ENCODE measurements at places on chromosomes 11 and 22. TPM values are rescaled to one million over a fixed set of nuclear protein-coding genes. Genes with fewer than 3 reads are reported as not detected.
A peak's percentile ranks its signal among the peaks of the same experiment; 100 is the strongest.

GRCh38 chr22:21942407-21943343 lies 10.0 kb downstream of the PPM1F start:
- H3K4me3 ChIP-seq, result no peak overlapping the region
- no peak for DNase-seq
- no peaks in the 10 kb centered on the region for H3K27me3 ChIP-seq
- peaks cover 25% of the 10 kb centered on the region for H3K4me1 ChIP-seq
- no peak overlapping the region for H3K27ac ChIP-seq
- no peaks in the 10 kb centered on the region for H3K36me3 ChIP-seq

DNA sequence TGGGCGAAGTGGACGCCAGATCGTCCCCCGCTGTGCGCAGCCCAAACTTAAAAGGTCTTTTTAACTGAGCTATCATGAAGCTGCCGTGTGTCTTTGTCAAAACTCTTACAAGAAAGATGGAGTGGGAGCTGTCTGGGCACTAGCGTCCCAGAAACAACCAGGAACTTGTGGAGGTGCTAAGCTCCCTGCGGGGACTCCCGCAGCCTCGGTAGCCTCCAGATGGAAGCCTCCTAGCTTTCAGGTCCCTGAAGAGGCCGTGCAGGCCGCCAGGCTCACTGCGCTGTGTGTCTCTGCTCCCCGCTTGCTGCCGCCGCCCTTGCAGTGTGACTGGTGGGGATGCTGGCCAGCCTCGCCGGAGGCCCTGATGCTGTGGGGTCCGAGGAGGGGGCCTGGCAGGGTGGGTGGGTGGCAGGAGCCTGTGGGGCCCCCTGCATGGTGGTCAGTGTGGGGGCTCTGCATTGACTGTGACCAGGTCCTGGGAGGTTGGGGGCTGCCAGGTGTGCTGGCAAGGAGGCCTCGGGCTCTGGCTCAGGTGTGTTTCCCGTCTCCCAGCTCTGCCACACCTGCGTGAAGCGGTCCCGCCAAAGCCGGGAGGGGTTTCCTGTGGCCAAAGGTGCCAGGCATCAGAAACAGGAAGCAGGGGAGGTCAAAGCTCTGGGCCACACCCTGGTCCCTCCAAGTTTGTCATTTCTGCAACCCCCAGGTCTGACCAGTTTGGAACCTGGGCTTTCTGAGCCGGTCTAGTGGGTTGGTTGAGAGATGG lies 1.2 kb downstream of the TRABD start:
- peak overlapping the region; percentile 98 for H3K4me3 ChIP-seq
- peaks cover 30% of the 10 kb centered on the region for H3K4me1 ChIP-seq
- no peaks in the 10 kb centered on the region for H3K36me3 ChIP-seq

The ANKK1 gene
- total RNA-seq, result 0.19 TPM

DNA sequence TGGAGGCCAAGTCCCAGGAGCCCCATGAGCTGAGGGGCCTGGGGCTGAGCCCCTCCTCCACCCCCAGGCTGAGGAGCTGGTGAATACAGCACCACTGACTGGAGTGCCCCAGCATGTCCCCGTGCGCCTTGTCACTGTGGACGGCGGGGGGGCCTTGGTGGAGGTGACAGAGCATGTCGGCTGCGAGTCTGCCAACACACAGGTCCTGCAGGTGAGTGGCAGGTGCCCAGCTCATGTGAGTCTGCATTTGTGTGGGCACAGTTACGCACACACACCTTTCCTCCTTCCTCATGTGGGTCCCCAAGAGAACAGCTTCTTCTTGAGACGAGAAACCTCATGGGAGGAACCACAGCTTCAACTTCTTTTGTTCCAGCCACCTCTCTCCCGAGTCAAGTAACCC lies 7.7 kb downstream of the TMEM132A start:
- no peaks in the 10 kb centered on the region for H3K36me3 ChIP-seq
- peaks cover 9% of the 10 kb centered on the region for H3K27me3 ChIP-seq
- no peak overlapping the region for H3K27ac ChIP-seq
- DNase-seq, result no peak
- no peak overlapping the region for H3K4me3 ChIP-seq

The FZD4 gene
- 0.17 TPM for total RNA-seq

DNA sequence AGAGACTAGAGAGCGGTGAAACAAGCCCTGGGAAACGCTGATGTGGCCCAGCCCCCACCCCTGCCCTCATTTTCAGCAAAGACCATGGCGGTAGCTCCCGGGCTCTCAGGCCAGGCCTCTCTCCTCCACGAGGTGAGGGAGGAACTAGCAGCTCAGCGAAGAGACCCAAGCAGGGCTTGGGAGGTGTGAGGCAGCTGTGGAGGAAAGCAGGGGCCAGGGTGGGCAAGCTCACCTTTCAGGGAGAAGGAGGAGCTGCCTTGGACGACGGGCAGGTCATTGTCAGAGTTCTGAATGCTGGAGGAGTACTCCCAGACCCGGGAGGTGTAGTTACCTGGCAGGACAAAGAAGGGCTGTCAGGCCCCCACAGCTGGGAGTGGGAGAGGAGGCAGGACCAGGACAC lies 19.9 kb downstream of the TRIM29 start:
- DNase-seq, result no peak
- H3K4me3 ChIP-seq, result no peak overlapping the region
- H3K36me3 ChIP-seq, result no peaks in the 10 kb centered on the region
- H3K4me1 ChIP-seq, result no peaks in the 10 kb centered on the region
- no peak overlapping the region for H3K27ac ChIP-seq

GRCh38 chr11:81570669-81571068 lies 1163.0 kb downstream of the FAM181B start:
- no peak overlapping the region for H3K27ac ChIP-seq
- no peaks in the 10 kb centered on the region for H3K27me3 ChIP-seq
- H3K4me3 ChIP-seq, result no peak overlapping the region
- H3K4me1 ChIP-seq, result no peaks in the 10 kb centered on the region
- H3K36me3 ChIP-seq, result no peaks in the 10 kb centered on the region

DNA sequence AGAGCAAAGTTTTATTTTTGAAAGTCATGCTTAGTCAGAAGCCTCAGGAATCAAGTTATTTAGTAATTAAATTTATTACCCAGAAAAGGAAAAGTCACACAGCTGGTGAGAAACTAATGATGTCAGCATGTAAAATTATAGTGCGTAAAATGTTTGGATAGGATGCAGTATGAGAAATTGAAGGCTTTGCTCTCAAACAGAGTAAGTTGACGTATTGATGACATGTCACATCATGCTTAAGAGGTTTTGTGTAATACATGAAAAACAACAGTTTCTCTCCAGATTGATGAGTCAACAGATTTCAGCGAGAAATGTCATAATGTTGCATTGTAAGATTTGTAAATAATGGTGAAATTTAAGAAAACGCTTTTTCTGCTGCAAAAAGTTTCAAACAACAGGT lies 769.8 kb downstream of the METTL15 start:
- H3K27me3 ChIP-seq, result no peaks in the 10 kb centered on the region
- no peak overlapping the region for H3K27ac ChIP-seq
- H3K4me3 ChIP-seq, result no peak overlapping the region
- H3K36me3 ChIP-seq, result peaks cover 6% of the 10 kb centered on the region
- H3K4me1 ChIP-seq, result no peaks in the 10 kb centered on the region

- no peak for DNase-seq
- H3K36me3 ChIP-seq, result no peaks in the 10 kb centered on the region
- H3K27me3 ChIP-seq, result peaks cover 3% of the 10 kb centered on the region
- H3K4me3 ChIP-seq, result no peak overlapping the region
These were observed 41.0 kb downstream of the BUD13 start for GRCh38 chr11:116731821-116732220.

The ISX gene
- total RNA-seq, result not detected

DNA sequence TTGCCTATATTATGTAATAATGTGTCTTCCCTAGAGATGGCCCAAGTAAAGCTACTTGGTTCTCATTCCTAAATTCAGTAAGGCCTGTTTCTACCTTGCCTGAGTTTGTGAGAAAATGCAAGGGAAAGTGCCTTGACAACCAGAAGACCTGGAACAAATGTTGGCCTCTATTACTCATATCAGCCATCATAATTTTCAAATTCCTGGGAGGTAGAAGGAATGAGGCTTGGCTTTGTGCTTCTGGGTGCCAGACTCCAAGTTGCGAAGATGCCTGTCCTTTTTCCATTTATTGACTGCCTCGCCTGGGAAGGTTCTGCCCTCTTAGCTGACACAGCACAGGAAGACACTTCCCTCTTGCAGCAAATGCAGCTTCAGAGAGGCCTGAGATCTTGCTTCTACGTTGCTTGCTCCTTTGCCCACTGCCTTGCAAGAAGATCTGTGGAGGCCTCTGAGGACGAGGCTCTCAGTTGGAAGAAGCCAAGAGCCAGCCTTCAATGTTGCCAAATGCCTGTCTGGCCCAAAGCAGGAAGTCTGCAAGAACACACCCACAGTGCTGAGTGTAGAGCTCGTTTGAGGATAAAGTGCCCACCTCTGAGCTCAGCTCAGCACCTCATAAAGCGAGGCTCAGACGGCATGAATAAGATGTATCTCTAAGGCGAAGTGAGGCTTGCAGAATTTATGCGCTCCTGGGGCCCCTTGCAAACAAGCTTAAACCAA lies 120.1 kb downstream of the GALNT18 start:
- H3K27ac ChIP-seq, result no peak overlapping the region
- no peak overlapping the region for H3K4me3 ChIP-seq
- H3K4me1 ChIP-seq, result no peaks in the 10 kb centered on the region
- H3K27me3 ChIP-seq, result peaks cover 6% of the 10 kb centered on the region
- DNase-seq, result no peak

DNA sequence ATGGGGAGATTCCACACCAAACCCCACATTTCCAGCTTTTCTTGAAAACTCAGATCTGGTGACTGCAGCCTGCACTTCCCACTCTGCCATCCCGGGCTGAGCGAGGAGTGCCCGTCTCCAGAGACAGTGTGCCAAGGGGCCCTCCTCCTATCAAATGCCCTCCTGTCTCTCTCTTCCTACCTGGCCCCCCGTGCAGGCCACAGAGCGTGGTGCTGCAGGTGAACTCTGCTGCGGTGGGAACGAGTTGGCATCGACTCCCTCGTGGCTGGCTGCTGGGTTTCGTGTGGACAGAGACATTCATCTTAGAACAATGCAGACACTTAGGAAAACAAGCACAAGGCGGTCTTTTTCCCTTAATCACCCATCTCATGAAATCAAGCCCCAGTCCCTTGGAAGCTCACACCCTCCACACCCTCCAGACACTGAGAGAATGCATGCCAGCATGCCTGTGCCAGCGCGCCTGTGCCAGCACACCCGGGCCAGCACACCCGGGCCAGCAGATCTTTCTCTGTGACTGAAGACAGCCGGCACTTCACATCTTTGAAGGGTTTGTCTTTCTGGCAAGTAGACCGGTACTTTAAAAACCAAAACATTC lies 65.0 kb downstream of the PARVB start:
- H3K27ac ChIP-seq, result no peak overlapping the region
- no peaks in the 10 kb centered on the region for H3K36me3 ChIP-seq
- no peaks in the 10 kb centered on the region for H3K4me1 ChIP-seq
- no peaks in the 10 kb centered on the region for H3K27me3 ChIP-seq
- no peak overlapping the region for H3K4me3 ChIP-seq

The ARHGAP8 gene
- total RNA-seq, result 2.3 TPM

The HEPHL1 gene
- total RNA-seq, result not detected
